ENCODE measurements at places on chromosomes 7 and 10. TPM values are rescaled to one million over a fixed set of nuclear protein-coding genes. Genes with fewer than 3 reads are reported as not detected.

Gene ETV1
- 8.5 TPM for total RNA-seq

Gene CC2D2B
- 7.0 TPM for total RNA-seq

Gene RGS10
- total RNA-seq, result 24.1 TPM

- no peak for DNase-seq
These were observed 167.8 kb upstream of the MYO3A start for GRCh38 chr10:25766213-25766612.

Gene WNT2
- total RNA-seq, result 2.2 TPM

DNA sequence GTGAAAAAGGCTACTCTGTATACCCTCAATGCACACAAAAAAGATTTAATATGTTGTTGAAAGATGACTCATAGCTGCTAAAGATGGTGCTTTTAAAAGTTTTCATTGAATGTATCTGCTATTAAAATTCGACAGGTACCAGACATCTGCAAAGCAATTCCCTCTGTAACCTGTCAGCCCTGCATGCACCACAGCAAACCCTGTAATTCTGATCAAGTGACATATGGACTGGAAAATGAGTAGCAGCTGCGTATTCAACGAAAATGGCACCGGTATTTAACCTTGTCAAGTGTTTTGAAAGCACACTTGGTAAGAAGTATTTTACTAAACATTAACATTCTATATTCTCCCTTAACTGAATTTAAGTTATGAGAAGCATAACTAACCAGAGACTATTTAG is 58.2 kb upstream of the PTPRN2 start:
- no peak for DNase-seq

DNA sequence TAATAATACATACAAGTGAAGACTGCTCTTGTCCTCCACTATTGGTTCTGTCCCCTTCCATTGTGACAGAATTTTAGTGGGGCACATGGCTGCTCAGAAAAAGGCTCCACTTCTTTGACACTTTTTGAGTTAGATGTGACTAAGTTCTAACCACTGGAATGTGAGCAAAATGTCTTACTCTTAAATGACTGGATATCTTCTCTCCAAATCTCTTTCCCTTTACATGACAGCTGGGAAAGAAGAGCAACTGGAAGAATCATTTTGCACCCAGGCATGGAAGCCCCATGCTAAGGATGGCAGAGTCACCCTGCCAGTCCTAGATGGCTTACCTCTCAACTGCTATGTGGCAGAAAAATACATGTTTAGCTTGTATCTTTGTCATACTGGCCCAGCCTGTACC is 97.7 kb downstream of the CACNA2D1 start:
- DNase-seq, result no peak

Gene SEC23IP
- 69.6 TPM for total RNA-seq

Gene PTCD1
- 6.6 TPM for total RNA-seq

- no peak for DNase-seq
These were observed 132.8 kb downstream of the DYNC1I1 start for GRCh38 chr7:95905167-95905566.

DNA sequence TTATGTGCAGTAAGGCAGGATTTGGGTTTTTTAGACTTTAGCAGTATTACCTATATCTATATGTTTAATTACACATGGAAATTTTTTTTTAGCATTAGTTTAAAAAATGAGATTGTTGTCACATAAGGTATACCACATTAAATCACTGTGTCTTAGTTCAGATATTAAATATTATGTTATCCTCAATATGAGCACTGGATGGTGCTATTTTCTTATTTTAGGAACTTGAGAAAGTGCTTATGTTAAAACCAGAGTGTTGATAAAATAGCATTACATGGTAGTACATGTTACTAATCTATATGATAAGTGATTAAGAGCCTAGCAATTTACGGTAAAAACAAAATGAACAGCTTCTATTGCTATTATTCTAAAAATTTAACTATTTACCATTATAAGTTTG is 28.8 kb downstream of the MIOS start:
- no peak for DNase-seq

Gene TMEM176A
- 30.7 TPM for total RNA-seq

DNA sequence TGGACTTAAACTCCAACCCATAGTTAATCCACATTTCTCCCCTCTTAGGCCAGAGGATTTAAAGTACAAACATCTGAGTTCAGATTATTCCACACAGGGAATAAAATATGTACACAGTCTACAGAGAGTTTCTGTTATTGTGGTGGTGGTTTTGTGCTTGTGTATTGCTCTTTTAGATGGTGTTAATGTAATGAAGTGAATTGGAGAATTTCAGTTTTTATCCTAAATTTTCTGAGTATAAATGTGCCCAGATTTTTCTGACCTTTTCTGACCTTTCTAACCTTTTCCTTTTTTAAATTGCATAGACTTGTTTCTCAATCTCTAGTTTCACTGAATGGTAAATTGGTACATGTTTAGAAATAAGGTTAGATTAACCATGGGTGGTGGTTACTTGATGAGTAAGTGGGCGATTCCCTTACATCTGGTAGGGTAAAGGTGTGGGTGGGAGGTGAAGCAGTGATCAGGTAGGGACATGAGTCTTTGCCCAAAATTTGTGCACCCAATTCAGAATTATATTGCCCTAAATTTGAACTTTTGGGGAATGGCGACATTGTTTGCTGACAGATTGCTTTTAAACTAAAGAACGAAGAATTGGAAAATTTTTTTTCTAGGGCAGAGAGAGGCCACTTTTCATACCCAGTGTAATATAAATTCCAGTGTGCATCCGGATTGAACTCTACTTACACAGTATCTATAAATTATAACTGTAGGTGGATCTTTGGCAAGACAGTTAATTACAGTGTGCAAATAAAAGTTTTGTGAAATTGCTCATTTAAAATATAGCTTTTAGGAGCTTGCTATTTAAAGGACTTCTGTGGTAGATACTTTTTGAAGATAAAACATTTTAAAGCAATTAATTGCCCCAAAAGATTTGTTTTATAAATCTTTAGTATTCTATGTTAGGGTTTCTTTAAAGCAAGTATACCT is 62.2 kb downstream of the ST7 start:
- no peak for DNase-seq

Gene STAG3
- 1.9 TPM for total RNA-seq
